ENCODE measurements at places on chromosomes 11 and 22. TPM values are rescaled to one million over a fixed set of nuclear protein-coding genes. Genes with fewer than 3 reads are reported as not detected.

GRCh38 chr11:46659908-46660307 is 40.5 kb downstream of the ARHGAP1 start:
- peaks cover 27% of the 10 kb centered on the region for H3K36me3 ChIP-seq
- H3K27ac ChIP-seq: peak overlapping the region; percentile 29
- H3K27me3 ChIP-seq: no peaks in the 10 kb centered on the region
- DNase-seq: no peak

GRCh38 chr11:70908223-70908622 is 344.2 kb downstream of the SHANK2 start:
- no peak overlapping the region for H3K4me3 ChIP-seq
- H3K4me1 ChIP-seq: no peaks in the 10 kb centered on the region
- H3K36me3 ChIP-seq: no peaks in the 10 kb centered on the region
- DNase-seq: no peak
- H3K27me3 ChIP-seq: peaks cover 11% of the 10 kb centered on the region
- no peak overlapping the region for H3K27ac ChIP-seq

GRCh38 chr11:116697011-116697410 is 75.8 kb downstream of the BUD13 start:
- no peak overlapping the region for H3K4me3 ChIP-seq
- no peak for DNase-seq
- no peaks in the 10 kb centered on the region for H3K4me1 ChIP-seq
- H3K27ac ChIP-seq: no peak overlapping the region
- peaks cover 15% of the 10 kb centered on the region for H3K27me3 ChIP-seq

- no peak overlapping the region for H3K4me3 ChIP-seq
- no peak overlapping the region for H3K27ac ChIP-seq
- H3K4me1 ChIP-seq: peaks cover 2% of the 10 kb centered on the region
- H3K36me3 ChIP-seq: peaks cover 64% of the 10 kb centered on the region
Measured at GRCh38 chr11:74871037-74871436, 77.9 kb downstream of the XRRA1 start.

The MMP12 gene
- total RNA-seq: not detected

- no peak overlapping the region for H3K27ac ChIP-seq
- no peak for DNase-seq
- H3K4me3 ChIP-seq: no peak overlapping the region
- no peaks in the 10 kb centered on the region for H3K27me3 ChIP-seq
- H3K4me1 ChIP-seq: no peaks in the 10 kb centered on the region
- peaks cover 6% of the 10 kb centered on the region for H3K36me3 ChIP-seq
Measured at GRCh38 chr11:88827018-88827676, 238.6 kb downstream of the GRM5 start.

GRCh38 chr11:89361734-89362133 is 129.4 kb downstream of the NOX4 start:
- no peak overlapping the region for H3K4me3 ChIP-seq
- H3K4me1 ChIP-seq: no peaks in the 10 kb centered on the region
- no peak overlapping the region for H3K27ac ChIP-seq
- no peaks in the 10 kb centered on the region for H3K27me3 ChIP-seq
- H3K36me3 ChIP-seq: no peaks in the 10 kb centered on the region

- no peak for DNase-seq
- peak overlapping the region; percentile 26 for H3K4me3 ChIP-seq
- no peak overlapping the region for H3K27ac ChIP-seq
- no peaks in the 10 kb centered on the region for H3K4me1 ChIP-seq
- no peaks in the 10 kb centered on the region for H3K36me3 ChIP-seq
Measured at GRCh38 chr11:11622772-11623171, 967 bp upstream of the GALNT18 start.

The ARHGEF17 gene
- not detected for total RNA-seq

- no peaks in the 10 kb centered on the region for H3K36me3 ChIP-seq
- no peaks in the 10 kb centered on the region for H3K4me1 ChIP-seq
- no peak overlapping the region for H3K4me3 ChIP-seq
- peaks cover 19% of the 10 kb centered on the region for H3K27me3 ChIP-seq
Measured at GRCh38 chr11:126838779-126839178, 161.8 kb downstream of the KIRREL3 start.

The MUC5AC gene
- not detected for total RNA-seq
